ENCODE measurements at places on chromosomes 7 and 10.

DNA sequence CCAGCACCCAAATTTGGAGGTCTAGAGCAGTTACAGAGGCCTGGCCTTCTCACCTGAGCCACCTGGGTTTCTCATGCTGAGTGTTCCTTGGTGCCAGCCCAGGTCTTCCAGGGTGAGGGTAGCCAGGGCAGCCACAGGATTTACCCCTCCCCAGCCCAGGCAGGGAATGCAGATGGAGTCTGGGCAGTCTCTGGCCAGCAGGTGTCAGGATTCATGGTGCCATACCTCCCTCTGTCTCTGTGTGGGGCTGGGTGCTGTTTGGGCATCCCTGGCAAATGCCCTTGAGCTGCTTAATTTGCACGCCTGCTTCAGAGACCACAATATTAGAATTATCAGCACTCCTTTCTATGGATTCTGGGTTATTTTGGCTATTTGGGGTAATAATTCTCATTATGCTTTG, 246.7 kb downstream of the GFRA1 start:
- DNase-seq: no peak

GRCh38 chr10:100715101-100715444, 30.3 kb upstream of the PAX2 start:
- no peak for DNase-seq

DNA sequence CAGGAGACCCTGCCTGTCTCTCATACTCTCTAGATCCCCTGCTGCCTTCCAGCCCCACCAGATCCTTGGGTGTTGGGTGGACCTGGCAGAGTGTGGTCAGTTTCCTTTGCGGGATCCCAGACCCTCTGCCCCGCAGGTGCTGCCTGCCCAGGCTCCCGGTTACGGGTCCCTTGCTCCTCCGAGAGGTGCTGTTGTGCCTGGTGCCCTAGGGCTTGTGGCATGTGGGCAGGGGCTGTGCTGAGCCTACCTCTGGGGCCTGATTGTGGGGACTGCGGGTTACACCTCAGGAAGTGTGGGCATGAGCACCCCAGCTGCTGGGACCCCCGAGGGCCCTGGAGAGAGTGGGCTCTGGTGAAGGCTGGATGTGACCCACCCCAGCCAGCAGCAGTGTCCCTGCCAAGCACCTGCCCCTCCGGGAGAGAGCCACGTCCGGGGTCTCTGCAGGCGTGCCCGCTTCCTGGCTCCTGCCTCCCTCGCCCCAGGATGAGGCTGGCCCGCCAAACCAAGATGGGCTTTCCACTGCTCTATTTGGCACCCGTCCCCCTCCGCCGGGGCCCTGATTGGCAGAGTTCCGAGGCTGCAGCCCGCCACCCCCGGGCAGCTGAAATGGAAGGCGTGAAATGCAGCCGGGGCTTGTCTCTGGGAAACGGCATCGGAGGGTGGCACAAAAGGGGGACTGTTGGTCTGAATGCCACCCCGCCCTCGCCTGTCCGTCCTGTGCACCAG, 17.0 kb downstream of the CLIP2 start:
- no peak for DNase-seq

GRCh38 chr10:73889014-73889413, 14.7 kb upstream of the CAMK2G start:
- no peak for DNase-seq

GRCh38 chr7:144445590-144445989, 42.1 kb upstream of the NOBOX start:
- no peak for DNase-seq

DNA sequence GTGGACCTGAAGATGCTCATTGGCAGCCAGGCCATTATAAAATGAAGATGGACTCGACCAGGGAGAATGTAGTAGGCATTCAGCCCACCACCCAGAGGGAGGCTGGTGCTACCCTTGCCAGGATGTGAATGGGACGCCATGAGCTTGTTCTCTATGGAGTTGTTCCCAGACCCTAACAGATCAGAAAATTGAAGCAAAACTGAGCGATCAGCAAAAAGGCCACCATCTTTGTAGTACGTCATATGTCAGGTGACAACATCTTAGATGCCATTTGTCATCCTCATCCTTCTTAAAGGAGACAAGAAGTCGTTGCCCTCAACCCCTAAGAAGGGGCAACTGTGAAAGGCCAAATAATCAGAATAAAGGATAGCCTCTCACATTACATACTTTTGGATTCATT, 61.7 kb downstream of the DOCK1 start:
- no peak for DNase-seq

GRCh38 chr10:97494151-97494550, 4.1 kb downstream of the MMS19 start:
- no peak for DNase-seq

- DNase-seq: no peak
These were observed 3.1 kb upstream of the ADAP1 start for GRCh38 chr7:957418-958220.

DNA sequence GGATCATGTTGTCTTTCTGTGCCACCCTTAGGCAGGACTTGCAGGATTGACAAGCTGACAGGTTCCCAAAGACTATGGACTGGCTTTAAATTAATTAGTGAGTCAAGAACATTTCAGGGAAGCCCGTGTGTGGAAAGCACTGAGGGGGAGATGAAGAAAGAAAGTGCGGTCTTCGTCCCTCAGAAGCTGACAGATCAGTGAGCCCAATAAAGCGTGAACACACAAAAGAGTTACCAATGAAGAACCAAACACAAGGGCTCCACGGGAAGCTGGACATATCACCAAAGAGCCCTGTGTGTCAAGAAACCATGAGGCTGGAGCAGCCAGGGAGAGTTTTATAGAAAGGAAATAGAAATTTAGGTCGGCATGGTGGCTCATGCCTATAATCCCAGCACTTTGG, 725.8 kb downstream of the PARD3 start:
- DNase-seq: no peak

- DNase-seq: no peak
These were observed 2.2 kb downstream of the OGDHL start for GRCh38 chr10:49759787-49760551.

DNA sequence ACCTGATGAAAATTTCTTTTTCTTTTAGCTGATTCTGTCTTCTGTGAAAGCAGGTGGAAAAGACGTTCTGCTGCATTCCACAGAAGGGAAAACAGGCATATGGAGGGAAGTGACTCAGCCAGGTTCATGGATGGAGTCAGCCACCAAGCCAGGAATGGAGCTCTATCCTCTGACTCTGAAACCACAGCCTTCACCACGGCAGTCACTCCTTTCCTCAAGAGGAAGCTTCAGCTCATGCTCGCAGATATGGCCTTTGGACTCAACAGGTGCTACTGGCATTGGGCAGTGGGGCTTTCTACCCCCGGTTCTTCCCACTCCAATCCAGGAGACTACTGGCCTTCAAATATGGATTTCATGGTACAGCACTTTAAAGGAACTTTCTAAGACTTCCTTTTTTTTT, 11.5 kb upstream of the PLAU start:
- no peak for DNase-seq

GRCh38 chr10:121525251-121526134, 72.8 kb downstream of the FGFR2 start:
- no peak for DNase-seq

DNA sequence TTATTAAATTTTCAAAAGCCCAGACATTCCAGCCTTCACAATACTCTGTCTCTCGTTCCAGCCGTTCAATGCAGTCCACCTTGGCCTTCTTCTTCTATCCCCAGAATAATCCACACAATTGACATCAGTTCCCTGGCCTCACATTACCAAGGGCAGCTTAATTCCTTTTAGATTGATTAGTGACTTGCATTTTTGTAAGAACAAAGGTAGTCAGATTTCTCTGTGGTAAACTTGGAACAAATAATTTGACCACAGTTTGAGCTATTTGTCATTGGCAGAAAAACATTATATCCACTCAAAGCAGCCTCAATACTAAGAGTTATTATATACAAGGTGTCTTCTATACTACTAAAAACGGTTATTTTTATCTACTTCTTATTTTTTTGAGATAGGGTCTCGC, 5.1 kb upstream of the CYTH3 start:
- no peak for DNase-seq

DNA sequence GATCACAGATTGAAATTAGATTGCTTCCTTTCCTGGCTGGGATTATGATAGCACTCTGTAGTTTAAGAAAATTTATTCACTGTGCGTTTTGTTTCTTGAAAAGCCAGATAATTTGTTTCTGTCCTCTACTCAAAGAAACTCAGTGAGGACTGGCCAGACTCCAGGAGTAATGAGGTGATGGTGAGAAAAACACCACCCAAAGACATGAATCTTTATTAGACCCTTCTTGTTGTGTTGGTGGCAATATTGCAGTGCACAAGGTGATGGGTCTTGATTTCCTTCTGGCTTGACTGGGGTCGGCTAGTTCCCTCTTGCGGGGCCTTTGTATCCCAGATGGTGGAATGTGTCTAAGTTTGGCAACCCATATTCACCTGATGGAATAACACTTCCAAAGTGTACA, 756.8 kb downstream of the LRMDA start:
- DNase-seq: no peak

- DNase-seq: no peak
These were observed 75.9 kb upstream of the MAGI2 start for GRCh38 chr7:79529214-79529880.

GRCh38 chr10:100655760-100656421, 89.5 kb upstream of the PAX2 start:
- no peak for DNase-seq
